Forelimb muscle (tissue), 1 donor: ENCODE measurements at places on chromosomes 3 and 15. TPM values are rescaled to one million over a fixed set of nuclear protein-coding genes. Genes with fewer than 3 reads are reported as not detected.

The SIN3A gene
- polyA plus RNA-seq = 28.2 TPM

The ROBO1 gene
- 35.9 TPM for polyA plus RNA-seq

The LYZL4 gene
- polyA plus RNA-seq = not detected

The ATP13A3 gene
- 22.6 TPM for polyA plus RNA-seq

The LTK gene
- polyA plus RNA-seq = 12.9 TPM

The GNB4 gene
- 28.3 TPM for polyA plus RNA-seq

The TP63 gene
- 11.6 TPM for polyA plus RNA-seq

The SLC12A1 gene
- 0.15 TPM for polyA plus RNA-seq

The ZNF592 gene
- 22.2 TPM for polyA plus RNA-seq

The ZDHHC19 gene
- polyA plus RNA-seq = 0.46 TPM

DNA sequence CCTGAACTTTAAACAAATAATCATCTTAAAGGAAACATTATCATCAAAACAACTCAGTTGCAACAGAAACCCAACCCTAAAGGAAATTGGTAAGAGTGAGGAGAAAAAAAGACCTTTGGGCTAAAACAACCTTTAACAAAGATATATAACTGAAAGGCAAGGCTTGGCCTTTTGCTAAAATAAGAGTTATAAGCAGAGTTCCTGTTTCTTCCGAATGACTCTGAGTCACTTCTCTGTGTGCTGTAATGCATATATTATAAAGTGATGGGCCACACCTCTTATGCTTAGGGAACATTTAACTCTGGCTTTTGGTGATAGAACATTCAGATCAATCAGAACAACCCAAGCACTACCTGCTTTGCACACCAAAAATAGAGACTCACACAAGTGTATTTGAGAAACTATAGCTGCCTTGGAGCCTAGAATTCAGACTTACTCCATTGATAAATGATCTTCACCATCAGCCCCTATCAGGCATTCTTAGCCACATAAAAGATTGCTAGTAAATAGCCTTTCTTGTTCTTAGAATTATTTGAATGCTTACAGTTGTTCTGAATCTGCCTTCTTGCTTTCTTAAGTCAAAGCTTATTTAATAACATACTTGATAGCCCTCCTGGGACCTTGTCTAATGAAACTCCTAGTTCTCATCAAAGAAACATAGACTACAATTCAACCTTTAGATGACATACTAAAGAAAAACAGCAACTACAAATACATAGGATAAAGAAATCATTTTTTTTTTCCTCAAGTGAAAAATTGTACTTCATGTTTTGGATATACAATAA lies 294.2 kb upstream of the SEMA6D start:
- DNase-seq = no peak

- no peak for DNase-seq
Measured at GRCh38 chr3:139448104-139448503, 28.2 kb downstream of the RBP2 start.

DNA sequence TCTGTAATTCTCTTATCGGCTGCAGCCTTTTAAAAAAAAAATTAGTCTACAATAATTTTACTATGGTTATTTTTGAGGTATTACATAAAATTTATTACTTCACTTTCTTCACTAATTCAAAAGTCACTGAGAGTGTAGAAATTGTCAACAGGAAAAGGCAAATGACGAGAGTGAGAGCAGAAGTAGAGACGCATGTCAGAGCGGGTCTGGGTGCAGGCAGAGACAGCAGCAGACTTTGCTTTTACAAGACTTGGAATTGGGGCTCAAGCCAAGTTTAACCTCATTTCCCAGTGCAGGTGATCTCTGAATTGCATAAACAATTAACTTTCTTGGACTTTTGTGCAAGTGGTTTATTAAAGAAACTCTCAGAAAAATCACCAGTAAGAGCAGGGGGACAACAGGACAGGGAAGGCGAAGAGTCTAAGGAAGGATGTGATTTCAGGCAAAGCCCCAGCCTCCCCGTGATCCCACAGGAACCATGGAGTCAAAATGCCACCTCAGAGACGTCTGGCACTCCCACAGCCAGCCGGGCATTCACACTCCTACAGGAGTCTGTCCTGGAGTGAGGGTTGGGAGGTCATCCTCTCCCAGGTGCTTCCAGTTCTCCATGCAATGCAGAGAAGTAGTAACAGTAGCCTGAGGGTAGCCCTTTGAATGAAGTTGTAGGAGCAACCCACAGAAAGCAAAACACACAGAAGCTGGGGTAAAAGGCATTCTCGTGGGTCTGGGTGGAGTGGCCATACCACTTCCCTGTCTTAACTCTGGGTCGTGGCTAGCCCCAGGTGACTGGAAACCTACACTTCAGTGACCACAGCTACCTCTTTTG lies 274.0 kb upstream of the TGFBR2 start:
- no peak for DNase-seq

- DNase-seq = no peak
Measured at GRCh38 chr15:89837134-89837829, 22.6 kb upstream of the ANPEP start.

- no peak for DNase-seq
Measured at GRCh38 chr3:112360561-112360960, 27.6 kb downstream of the CD200 start.

- no peak for DNase-seq
Measured at GRCh38 chr15:101014921-101015841, 96.0 kb downstream of the LRRK1 start.

- no peak for DNase-seq
Measured at GRCh38 chr15:74417225-74417624, 16.5 kb downstream of the SEMA7A start.

GRCh38 chr3:10555263-10555662 lies 49.9 kb upstream of the ATP2B2 start:
- no peak for DNase-seq

- DNase-seq = no peak
Measured at GRCh38 chr3:46325645-46326300, 28.1 kb upstream of the CCR2 start.

GRCh38 chr3:20974396-20974795 lies 776.6 kb downstream of the ZNF385D start:
- DNase-seq = no peak

- no peak for DNase-seq
Measured at GRCh38 chr3:47867451-47868044, 64.6 kb downstream of the DHX30 start.

DNA sequence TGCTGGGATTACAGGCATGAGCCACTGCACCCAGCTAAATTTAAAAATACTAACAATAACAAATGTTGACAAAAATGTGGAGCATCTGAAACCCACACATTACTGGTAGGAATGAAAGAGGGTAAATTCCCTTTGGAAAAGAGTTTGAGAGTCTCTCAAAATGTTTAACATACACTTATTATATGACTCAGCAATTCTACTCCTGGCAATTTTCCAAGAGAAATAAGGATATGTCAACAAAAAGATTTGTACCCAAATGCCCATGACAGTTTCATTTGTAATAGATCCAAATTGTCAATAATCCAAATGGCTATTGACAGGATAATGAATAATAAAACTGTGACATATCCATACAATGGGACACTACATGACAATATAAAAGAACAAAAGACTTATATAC lies 9.0 kb downstream of the HCLS1 start:
- DNase-seq = no peak

DNA sequence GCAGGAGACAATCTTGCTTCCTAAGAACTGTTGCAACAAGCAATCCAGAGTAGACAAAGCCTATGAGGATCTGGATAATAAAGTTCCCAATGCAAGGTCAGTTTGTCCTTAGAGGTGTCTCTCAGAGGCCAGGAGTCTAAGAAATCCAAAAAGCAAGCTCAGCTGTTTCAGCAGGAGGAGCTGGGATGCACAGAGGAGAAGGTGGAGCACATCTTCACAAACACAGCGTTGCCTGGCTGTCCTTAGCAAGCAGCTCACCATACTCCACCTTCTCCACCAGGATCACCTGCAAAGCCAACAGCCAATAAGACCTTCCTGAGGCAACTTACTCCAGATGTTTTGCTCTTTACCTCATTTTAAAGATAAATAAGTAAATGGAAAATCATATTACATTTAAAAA lies 365 bp downstream of the ZBED2 start:
- no peak for DNase-seq

DNA sequence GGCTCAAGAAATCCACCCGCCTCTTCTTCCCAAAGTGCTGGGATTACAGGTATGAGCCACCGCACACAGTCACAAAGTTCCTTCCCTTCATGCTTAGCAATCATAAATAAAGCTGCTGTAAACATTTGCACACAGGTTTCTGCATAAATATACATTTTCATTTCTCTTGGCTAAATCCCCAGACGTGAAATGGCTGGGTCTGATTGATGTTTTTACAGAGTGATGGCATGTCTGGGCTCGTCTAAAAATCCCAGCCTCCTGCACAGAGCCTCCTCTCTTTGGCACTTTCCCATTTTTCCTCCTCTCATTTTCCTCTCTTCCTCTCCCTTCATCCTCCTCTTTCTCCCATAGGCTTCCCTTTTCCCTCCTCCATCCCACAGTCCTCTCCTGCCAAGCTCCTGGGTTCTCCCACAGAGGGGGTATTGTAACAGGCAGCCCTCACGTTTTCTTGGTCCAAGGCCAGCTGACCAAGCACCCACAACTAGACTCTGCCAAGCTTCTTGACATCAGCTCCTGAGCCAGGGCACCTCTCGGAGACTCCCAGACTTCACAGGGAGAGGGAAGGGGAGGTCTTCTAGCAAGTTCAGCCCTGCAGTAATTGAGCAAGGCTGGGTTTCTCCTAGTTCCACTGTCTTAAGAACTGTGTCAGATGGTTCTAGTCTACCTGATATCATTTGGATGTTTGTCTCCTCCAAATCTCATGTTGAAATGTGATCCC lies 10.5 kb upstream of the PLA2G4E start:
- DNase-seq = no peak

DNA sequence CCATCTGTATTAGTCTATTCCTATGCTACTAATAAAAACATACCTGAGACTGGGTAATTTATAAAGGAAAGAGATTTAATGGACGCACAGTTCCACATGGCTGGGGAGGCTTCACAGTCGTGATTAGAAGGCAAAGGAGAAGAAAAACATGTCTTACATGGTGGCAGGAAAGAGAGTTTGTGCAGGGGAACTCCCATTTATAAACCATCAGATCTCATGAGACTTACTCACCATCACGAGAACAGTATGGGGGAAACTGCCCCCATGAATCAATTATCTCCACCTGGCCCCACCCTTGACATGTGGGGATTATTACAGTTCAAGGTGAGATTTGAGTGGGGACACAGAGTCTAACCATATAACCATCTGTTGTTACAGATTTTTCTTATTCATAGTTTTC lies 42.1 kb upstream of the MB21D2 start:
- no peak for DNase-seq

- DNase-seq = no peak
Measured at GRCh38 chr3:94303266-94303665, 240.4 kb downstream of the NSUN3 start.

DNA sequence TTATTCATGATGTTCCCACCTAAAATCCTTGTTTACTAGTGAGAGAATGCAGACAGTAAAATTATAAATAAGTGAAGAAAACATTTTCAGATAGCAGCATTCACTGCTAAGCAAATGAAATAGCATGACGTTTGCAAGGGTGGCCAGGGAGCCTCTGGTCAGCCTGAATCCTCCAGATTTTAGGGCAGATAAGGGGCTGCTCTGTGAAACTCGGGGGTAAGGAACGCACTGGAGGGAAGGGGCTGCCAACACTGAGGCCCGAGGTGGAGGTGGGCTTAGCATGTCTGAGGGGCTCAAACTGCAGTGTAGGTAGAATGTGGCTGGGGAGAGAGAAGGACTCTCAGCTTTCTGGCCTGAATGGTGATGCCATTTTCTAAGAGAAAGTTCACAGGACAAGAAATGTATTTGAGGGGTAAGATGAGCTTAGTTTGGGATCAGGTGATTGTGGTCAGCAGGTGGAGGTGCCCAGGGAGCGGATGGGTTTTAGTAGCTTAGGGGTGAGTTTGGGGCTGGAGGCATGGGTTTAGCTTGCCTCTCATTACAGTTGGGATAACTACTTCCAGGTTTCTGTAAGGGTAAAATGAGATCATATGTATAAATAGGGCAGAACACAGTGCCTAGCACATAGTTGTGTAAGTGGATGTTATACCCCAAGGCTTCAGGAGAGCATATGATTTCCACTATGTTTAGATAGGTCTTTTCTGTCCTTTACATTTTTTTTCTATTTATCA lies 20.5 kb downstream of the GPR171 start:
- no peak for DNase-seq

- DNase-seq = no peak
Measured at GRCh38 chr3:15289661-15290060, 42.7 kb downstream of the SH3BP5 start.

- no peak for DNase-seq
Measured at GRCh38 chr3:95797081-95797480, 1017.3 kb upstream of the EPHA6 start.

- DNase-seq = no peak
Measured at GRCh38 chr3:138862924-138863775, 28.4 kb upstream of the PIK3CB start.

GRCh38 chr15:25088261-25088790 lies 133.5 kb downstream of the SNRPN start:
- no peak for DNase-seq

DNA sequence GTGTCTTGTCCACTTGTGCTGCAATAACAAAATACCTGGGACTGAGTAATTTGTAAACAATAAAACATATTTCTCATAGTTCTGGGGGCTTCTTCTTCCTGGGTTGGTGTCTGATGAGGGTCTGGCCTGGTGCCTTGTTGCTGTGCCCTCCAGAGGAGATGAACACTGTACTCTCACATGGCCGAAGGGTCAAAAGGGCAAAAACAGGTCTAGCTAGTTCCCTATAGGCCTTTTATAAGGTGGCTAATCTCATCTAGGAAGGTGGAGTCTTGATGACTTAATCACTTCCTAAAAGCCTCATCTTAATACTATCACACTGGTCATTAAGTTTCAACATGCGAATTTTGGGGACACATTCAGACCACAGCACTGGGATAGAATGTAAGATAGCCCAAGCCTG lies 228.4 kb downstream of the TLE3 start:
- no peak for DNase-seq

DNA sequence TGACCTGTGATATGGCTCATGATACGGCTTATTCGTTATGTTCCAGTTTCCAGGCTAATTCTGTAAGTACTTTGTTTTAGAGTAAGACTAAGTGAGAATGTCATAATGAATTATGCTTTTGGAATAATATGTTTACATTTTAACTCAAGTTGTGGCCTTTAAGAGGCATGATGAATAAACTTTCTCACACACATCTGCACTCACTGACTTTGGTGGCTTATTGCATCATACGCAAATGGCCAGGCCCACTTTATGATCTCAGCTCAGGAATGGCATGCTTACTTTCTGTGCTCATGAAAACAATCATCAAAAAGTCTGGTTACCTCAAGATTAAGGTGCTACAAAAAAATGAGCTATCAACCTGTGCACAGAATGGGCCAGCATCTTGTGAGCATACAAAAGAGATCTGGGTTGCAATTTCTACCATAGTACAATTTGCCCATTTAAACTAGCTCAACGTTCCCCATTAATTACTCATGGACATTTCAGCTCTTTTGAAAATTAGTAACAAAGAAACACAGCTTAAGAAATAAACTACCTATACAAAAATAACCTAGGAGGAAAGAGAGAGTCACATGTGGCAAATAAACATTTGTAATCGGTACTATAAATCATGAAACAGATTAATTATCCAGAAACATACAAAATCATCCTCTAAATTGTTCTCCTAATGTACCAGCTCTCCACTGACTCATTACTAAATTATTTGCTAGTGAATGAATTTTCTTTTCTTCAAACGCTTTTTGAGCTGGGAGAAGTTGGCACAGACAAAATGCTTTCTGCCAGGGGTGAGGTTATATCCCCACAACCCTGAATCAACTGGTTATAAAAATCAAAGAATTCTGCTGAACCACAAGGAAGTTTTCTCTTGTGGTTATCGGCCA lies 439.0 kb upstream of the ADAMTS9 start:
- no peak for DNase-seq

- DNase-seq = no peak
Measured at GRCh38 chr15:92366381-92366780, 27.3 kb upstream of the ST8SIA2 start.

GRCh38 chr3:159857840-159858239 lies 130.8 kb upstream of the IL12A start:
- no peak for DNase-seq
